Nasal cavity respiratory epithelium epithelial cell of viscerocranial mucosa (primary cell): ENCODE measurements at places on chromosomes 1 and 21. TPM values are rescaled to one million over a fixed set of nuclear protein-coding genes. Genes with fewer than 3 reads are reported as not detected.

Gene WNT9A
- 1.0 and 3.1 TPM in 2 replicates for total RNA-seq

Gene IVL
- total RNA-seq = 18.8 and 30.8 TPM in 2 replicates

Gene TIE1
- total RNA-seq = 0.14 and 0.34 TPM in 2 replicates

Gene DEPDC1
- total RNA-seq = 0.07 and 0.68 TPM in 2 replicates

Gene LCE2A
- not detected in 2 replicates for total RNA-seq

Gene AADACL3
- total RNA-seq = not detected in 2 replicates

Gene CCDC30
- total RNA-seq = 0.34 and 1.1 TPM in 2 replicates

Gene EDN2
- 2.1 and 4.4 TPM in 2 replicates for total RNA-seq

Gene HOOK1
- total RNA-seq = 16.9 and 19.8 TPM in 2 replicates

Gene USH2A
- not detected in 2 replicates for total RNA-seq

Gene EPHA10
- total RNA-seq = 0.14 TPM in 1 of 2 replicates, not detected in the other

Gene TRNP1
- 10.7 and 18.8 TPM in 2 replicates for total RNA-seq

Gene C1QC
- not detected in 2 replicates for total RNA-seq

Gene CASP9
- total RNA-seq = 3.4 and 5.6 TPM in 2 replicates

Gene SLC5A3
- total RNA-seq = 41.4 and 42.4 TPM in 2 replicates

Gene BEND5
- total RNA-seq = 0.21 TPM in 1 of 2 replicates, not detected in the other

Gene RGS16
- 2.4 and 7.5 TPM in 2 replicates for total RNA-seq

Gene OR2L2
- not detected in 2 replicates for total RNA-seq

Gene CHI3L2
- under 0.01 and 1.1 TPM in 2 replicates for total RNA-seq

Gene SLC9C2
- total RNA-seq = under 0.01 TPM in 1 of 2 replicates, not detected in the other

Gene ADORA3
- total RNA-seq = not detected in 2 replicates

Gene VWA5B1
- total RNA-seq = not detected in 2 replicates

Gene PLA2G2D
- not detected in 2 replicates for total RNA-seq

Gene MROH7
- total RNA-seq = 0.36 TPM in 1 of 2 replicates, not detected in the other

Gene CFAP126
- not detected in 2 replicates for total RNA-seq

Gene TSPAN1
- 19.1 and 28.4 TPM in 2 replicates for total RNA-seq

Gene KISS1
- total RNA-seq = not detected in 2 replicates

Gene VSIG8
- total RNA-seq = 0.34 TPM in 1 of 2 replicates, not detected in the other

Gene URB2
- 17.8 and 27.1 TPM in 2 replicates for total RNA-seq

Gene KCNE2
- not detected in 2 replicates for total RNA-seq

Gene ASAP3
- total RNA-seq = 2.7 and 10.5 TPM in 2 replicates

Gene TSSK3
- total RNA-seq = 0.28 and 0.34 TPM in 2 replicates

Gene GPATCH3
- 8.9 and 10.6 TPM in 2 replicates for total RNA-seq
